ENCODE measurements at places on chromosomes 6 and 20. TPM values are rescaled to one million over a fixed set of nuclear protein-coding genes. Genes with fewer than 3 reads are reported as not detected.

The OR2B3 gene
- not detected for total RNA-seq

The AKAP12 gene
- total RNA-seq: 123 TPM

The ETV7 gene
- not detected for total RNA-seq

The PRR18 gene
- 0.14 TPM for total RNA-seq

The UNC5CL gene
- total RNA-seq: 0.38 TPM

The HRH3 gene
- total RNA-seq: not detected

The RPP21 gene
- total RNA-seq: 63.6 TPM

The SLC22A3 gene
- total RNA-seq: 44.9 TPM

The TREM2 gene
- not detected for total RNA-seq

The MLIP gene
- total RNA-seq: not detected

The PDYN gene
- not detected for total RNA-seq

The ZSCAN31 gene
- 2.4 TPM for total RNA-seq

The SFTA2 gene
- total RNA-seq: not detected

The PNPLA1 gene
- total RNA-seq: not detected
